HFFc6 (cell line): ENCODE measurements at places on chromosomes 2 and 18. TPM values are rescaled to one million over a fixed set of nuclear protein-coding genes. Genes with fewer than 3 reads are reported as not detected.

GRCh38 chr18:75247611-75248421, 37.2 kb downstream of the TSHZ1 start:
- DNase-seq, result peak; percentile 48

GRCh38 chr18:58158008-58158407, 114.0 kb downstream of the NEDD4L start:
- no peak for DNase-seq

SUCLG1 gene
- 77.6 to 84.9 TPM (median 78.5 TPM) in 3 replicates for total RNA-seq

DNA sequence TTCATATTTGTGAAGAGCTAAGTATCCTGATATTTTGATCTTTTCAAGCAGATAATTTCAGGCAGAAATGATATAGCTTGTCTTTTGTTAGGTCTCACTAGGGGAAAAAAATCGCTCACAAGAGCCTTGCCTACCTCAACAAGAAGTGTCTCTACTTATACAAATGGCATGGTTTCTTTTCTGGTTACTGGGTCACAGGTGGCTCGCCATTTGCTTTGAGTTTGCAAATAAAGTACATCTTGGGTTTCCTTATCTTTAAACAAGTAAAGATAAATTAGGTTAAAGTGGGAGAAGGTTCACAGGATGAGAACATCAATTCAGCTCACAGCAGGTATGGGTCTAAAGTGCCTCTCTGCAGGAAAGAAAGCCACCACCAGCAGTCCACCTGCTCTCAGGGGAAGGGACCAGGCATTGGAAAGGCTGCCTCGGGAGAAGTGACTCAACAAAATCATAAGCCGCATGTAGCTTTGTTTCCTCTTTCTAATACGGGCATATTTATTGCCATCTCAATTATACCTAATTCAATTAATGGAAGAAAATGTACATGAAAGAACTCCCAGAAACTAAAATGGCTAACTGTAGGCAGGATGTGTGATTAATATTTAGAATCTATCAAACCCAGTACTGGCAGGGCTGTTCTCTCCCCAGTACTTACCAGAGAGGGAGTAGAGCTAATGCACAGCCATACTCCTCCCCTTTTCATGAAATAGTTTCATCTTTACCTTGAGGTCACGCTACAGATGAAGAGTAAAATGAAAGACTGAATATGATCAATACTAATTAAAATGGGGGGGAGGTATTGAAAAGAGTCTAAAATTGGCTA, 28.3 kb downstream of the CDC42EP3 start:
- no peak for DNase-seq

DNA sequence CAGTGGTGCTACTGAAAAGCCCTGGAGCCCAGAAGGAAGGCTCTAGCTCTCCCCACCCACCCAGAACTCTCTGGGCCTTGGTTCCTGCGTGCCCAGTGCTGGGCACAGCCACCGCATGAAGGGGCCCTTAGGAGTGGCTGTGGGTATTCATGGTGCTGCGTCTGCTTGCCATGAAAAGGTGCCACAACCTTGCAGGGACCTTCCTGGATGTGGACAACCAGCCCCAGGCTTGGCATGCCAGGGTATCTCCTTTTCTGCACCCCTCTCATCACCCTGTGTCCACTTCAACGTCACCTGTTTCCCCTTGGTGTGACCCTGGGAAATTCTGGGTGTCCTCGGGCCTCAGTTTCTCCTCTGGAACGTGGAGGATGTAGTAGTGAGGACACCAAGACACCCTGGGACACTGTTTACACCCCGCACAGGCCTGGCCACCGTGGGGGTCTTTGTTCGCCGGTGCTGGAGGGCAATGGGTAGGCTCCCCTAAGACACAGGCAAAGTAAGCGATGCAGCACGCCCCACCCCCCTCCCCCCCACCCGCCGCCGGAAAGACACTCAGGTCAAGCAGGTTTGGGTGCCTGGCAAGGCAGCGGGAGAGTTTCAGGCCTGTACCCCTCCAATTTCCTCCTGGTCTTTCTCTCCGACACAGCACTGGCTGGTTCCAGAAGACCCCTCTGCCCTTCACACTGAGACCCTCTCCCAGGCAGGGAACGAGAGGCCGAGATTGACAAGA, 34.8 kb upstream of the TAF1B start:
- DNase-seq, result no peak

GALNT5 gene
- 26.7 to 61.9 TPM (median 45.6 TPM) in 3 replicates for total RNA-seq

DNA sequence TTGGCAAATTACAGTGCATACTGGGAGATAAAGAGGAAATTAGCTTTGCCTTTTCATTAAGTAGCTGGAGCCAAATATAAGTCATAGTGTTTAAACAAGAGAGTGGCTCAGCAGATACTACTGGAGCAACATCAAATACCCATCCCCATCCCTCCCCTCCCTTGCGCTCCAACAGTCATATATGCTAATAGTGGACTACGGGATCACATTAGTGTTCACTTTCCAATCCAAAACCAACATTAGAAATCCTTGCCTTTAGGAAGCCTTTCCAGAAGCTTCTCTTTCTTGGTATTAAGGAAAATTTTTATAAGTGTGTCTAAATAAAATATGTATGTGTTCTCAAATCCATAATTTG, 1669.3 kb downstream of the SUCLG1 start:
- DNase-seq, result no peak

SLC19A3 gene
- not detected in 3 replicates for total RNA-seq

DNA sequence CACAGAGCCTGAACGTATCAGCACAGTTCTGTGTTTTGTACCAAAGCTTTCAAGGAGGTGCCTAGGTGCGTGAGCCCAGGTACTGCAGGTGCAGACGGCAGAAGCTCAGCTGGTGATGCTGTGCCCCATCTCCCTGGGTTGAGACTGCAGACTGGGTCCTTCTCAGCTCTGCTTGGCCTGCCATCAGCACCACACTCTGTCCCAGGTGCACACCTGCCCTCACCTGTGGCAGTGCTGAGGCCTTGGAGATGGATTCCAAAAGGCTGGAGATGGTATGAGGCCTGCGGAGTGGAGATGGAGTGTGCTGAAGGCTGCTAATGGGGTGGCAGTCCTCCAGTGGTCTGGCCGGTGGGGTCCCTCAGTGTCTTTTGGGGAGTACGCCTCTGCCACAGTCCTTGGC, 9.3 kb downstream of the LDLRAD4 start:
- DNase-seq, result no peak

GRCh38 chr2:3899536-3900155, 196.3 kb downstream of the DCDC2C start:
- no peak for DNase-seq

GRCh38 chr2:30492619-30493018, 45.6 kb downstream of the LCLAT1 start:
- DNase-seq, result no peak

- DNase-seq, result no peak
Observed at GRCh38 chr2:67329951-67330350, 67.2 kb upstream of the ETAA1 start.

IL37 gene
- not detected in 3 replicates for total RNA-seq

GRCh38 chr2:217947383-217948350, 55.1 kb downstream of the TNS1 start:
- no peak for DNase-seq

DNA sequence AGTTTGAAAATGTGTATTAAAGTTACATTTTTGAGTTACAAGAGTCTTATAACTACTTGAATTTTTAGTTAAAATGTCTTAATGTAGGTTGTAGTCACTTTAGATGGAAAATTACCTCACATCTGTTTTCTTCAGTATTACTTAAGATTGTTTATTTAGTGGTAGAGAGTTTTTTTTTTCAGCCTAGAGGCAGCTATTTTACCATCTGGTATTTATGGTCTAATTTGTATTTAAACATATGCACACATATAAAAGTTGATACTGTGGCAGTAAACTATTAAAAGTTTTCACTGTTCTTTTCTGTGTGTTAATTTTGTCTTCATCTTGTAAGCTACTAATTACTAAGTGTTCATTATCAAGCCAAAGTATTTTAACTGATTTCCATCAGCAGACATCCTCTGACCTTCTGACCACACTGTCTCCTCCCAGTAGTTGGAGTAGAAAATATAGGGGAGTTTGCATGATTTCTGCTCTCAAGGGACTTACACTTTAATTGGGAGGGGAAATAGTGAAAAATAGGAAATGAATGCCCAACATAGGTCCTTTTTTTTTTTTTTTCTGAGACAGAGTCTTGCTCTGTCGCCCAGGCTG, 4.3 kb downstream of the PMAIP1 start:
- no peak for DNase-seq

- no peak for DNase-seq
Observed at GRCh38 chr18:48036226-48036625, 105.8 kb upstream of the SMAD2 start.

TMEM37 gene
- 0.18 TPM in 1 of 3 replicates, not detected in the others for total RNA-seq

ZSWIM2 gene
- not detected in 3 replicates for total RNA-seq

DNA sequence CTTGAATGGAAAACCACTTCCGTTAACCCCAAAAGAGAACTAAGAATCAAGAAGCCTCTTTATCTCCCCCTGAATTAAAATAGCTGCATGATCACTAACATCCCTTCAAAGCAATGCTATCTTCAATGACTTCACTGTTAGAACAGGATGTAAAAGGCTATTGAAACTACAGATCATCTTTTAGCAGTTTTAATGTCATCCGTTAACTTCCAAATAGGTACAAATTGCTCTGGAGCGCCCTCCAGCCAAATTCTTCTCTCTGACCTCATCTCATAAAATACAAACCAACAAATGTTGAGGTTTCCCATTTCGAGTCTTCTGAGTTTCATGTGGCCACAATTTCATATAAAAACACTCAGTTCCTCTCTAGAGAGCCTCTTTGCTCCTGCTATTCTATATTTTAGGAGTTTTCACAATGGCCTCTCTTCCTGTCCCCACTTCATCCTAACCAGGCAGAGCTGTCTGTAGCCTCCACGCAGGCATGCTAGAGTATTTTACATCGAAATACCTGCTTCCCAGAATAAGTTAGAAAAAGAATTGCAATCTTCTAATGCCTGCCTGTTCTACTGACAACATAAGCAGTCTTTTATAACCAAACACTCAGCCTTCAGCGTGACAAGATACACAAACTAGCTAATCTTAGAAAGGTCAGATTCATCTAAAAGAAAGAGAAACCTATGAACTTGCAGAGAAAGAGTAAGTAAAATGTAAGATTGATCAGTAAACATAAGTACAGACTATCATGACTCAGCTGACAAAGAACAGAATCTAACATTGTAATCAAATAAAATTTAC, 37.9 kb downstream of the B4GALT6 start:
- DNase-seq, result no peak
